ENCODE measurements at places on chromosomes 11 and 22. TPM values are rescaled to one million over a fixed set of nuclear protein-coding genes. Genes with fewer than 3 reads are reported as not detected.

GRCh38 chr11:112508750-112509149 is 248.1 kb upstream of the PLET1 start:
- DNase-seq, result no peak

GRCh38 chr22:28703436-28703835 is 23.8 kb upstream of the TTC28 start:
- DNase-seq, result no peak

GRCh38 chr11:70913715-70914231 is 338.6 kb downstream of the SHANK2 start:
- no peak for DNase-seq

DNA sequence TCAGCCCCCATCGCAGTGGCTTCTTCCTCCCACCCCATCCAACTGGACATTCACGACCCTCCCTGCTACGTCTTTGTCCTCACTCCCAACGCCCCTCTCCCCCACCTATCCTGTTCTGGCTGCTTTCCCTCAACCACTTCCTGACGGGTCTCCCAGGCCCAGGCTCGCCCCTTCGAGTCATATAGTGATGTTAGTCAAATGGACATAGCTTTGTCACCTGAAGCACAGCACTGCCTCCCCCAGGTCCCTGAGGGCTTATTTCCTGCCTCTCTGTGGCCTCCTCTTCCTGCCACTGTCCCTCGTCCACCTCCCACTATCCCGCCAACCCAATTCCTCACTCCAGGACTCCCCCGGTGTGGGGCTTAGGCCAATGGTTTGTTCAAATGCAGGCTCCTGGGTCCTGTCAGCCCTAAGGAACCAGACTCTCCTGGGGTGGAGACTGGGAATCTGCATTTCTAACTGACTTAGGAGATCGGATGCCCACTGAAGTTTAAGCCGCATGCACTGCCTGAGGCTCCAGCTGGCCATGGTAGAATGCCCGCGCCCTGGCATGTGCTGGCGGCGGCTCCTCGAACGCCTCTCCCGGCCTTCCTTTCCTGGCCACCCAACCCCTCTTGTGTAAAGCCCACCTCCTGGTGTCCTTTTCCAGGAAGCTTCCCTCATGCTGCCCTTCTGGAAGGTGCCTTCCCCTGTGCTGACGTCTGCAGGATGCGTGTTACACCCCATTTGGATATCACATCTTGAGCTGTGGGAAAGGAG is 18.3 kb downstream of the SUN2 start:
- DNase-seq, result peak; percentile 20

The ALDH3B1 gene
- 70.7 TPM for total RNA-seq

DNA sequence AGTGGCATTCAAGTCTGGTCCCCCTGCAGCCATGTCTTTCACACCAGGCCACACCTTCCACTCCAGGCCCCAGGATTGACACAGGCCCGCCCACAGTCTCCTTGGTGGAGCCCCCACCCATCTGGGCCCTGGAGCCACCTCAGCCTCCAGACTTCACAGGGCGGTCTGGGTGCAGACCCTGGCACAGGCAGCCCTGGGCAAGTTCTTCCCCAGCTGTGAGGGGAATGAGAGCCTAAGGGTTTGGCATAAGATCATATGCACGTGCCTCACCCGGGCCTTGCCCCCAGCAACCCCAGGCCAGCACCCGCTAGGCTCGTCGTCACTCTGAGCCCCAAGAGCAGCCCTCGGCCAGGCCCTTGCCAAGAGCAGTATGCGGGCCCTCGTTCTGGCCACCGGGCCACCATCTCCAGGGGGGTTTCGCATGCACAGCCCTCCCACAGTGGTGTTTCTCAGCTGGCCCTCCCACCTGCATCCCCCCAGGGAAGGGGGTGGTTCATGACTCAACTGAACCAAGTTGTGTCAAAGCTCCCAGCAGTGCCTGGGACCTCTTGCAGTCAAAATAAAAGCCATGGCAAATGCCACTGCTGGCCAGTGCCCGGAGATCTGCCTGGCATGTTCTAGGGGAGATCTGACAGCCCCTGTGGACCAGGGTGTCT is 70.4 kb upstream of the KCNQ1OT1 start:
- no peak for DNase-seq

- DNase-seq, result peak; percentile 84
Measured at GRCh38 chr11:95912902-95913560, 10.9 kb downstream of the MTMR2 start.

GRCh38 chr11:74412733-74413359 is 14.6 kb upstream of the PGM2L1 start:
- DNase-seq, result no peak

The CCDC89 gene
- 4.4 TPM for total RNA-seq

GRCh38 chr22:25729016-25729995 is 12.7 kb upstream of the MYO18B start:
- DNase-seq, result no peak

- no peak for DNase-seq
Measured at GRCh38 chr11:2839395-2839943, 46.1 kb downstream of the CDKN1C start.

- DNase-seq, result no peak
Measured at GRCh38 chr22:27311698-27312550, 489.6 kb downstream of the MN1 start.

The MS4A8 gene
- total RNA-seq, result not detected

DNA sequence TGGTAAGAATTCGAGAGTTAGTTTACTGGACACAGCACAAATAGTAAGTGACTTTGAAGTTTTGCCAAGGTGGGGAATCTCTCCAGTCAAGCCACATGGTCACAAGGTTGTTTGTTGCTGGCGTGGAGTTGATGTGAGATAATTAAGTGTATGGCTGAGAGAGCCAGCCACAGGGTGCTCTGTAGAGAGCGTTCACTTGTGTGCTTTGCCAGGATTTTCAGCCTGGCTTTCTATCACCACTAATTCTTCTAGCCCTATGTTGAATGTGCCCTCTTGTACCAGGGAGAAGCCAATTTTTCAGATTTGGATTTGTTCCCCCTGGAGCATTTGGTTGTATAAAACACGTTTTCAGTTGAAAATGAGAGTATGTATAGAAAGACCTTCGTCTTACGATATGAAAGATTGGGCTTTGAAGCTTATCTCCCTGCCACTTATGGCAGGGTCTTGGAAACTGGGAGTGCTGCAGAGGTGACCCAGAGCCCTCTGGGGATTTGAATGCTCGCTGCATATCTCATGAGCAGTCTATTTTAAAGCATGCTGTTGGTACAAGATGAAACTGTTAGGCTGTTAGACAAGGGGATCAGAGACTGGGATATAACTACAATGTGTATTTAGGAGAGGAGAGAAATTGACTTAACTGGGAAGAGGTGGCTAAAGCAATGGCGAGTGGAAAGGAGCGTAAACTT is 28.6 kb downstream of the CSRP3 start:
- no peak for DNase-seq

The NLRP14 gene
- total RNA-seq, result not detected

DNA sequence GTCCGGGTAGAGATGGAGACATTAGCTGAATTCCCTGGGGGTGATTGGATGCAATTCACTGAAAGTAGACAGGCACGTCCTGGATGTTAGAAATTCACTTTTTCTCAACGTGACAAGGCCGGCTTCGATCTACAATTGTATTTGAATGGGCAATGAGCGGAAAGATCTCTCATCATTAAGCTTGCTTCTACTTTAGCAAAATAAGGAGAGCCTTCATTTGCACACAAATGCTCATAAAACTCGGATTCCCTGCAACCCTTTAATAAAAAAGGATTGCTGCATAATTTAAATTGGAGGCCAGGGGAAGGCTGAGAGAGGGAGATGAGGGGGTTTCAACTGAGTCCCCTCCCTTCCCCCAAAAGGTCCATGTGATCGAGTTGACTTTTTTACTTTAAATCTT is 10.6 kb upstream of the PAX6 start:
- no peak for DNase-seq

The OR52N4 gene
- total RNA-seq, result not detected

- DNase-seq, result no peak
Measured at GRCh38 chr22:41876675-41877074, 38.2 kb downstream of the SHISA8 start.

DNA sequence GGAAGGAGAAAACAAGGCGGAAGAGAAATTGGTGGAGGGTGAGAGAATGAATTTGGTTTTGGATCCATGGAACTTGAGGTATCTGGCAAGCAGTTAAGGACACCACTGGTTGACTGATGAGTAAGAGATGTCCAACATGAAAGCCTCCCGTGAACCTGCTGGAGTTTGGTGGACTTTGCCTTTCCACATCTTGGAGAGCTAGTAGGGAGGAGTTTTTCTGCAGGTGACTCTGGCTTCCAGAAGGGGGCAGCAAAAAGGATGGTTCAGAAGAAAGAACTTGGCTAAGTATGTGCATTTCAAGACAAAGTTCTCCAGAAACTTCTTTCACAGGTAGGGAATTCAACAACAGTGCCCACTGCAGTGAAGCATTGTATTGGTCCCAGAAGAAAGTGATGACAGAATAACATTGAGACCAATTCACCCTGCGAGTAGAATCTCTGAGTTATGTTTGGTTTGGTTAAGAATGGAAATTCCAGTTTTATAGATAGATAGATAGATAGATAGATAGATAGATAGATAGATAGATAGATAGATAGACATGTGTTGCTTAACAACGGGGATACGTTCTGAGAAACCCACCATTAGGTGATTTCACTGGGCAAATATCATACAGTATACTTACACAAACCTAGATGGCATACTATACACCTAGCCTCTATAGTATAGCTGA is 28.5 kb downstream of the DCDC1 start:
- peak; percentile 59 for DNase-seq

The CHRM1 gene
- total RNA-seq, result not detected

DNA sequence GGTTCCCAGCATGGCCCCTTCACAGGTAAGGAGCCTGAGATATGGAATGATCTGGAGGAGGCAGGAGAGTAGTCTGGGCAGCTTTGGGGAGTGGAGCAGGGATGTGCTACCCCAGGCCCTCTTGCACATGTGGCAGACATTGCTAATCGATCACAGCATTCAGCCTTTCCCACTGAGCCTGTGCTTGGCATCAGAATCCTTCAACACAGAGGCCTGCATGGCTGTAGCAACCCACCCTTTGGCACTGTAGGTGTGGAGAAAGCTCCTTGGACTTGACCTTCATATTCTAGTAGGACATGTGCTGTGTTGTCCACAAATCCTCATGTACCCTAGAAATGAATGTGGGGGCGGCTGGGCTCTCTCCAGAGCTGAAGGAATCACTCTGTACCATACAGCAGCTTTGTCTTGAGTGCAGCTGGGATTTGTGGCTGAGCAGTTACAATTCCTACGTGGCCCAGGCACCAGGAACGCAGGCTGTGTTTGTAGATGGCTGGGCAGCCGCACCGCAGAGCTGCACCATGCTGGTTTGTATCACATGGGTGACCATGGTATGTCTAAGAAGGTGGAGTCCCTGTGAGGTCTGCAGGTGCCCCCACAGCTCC is 21.8 kb upstream of the PPP6R3 start:
- DNase-seq, result no peak

- peak; percentile 91 for DNase-seq
Measured at GRCh38 chr22:30609260-30610185, 2.5 kb downstream of the TCN2 start.

The ADM2 gene
- total RNA-seq, result 11.4 TPM

The HMOX1 gene
- total RNA-seq, result 71.6 TPM

DNA sequence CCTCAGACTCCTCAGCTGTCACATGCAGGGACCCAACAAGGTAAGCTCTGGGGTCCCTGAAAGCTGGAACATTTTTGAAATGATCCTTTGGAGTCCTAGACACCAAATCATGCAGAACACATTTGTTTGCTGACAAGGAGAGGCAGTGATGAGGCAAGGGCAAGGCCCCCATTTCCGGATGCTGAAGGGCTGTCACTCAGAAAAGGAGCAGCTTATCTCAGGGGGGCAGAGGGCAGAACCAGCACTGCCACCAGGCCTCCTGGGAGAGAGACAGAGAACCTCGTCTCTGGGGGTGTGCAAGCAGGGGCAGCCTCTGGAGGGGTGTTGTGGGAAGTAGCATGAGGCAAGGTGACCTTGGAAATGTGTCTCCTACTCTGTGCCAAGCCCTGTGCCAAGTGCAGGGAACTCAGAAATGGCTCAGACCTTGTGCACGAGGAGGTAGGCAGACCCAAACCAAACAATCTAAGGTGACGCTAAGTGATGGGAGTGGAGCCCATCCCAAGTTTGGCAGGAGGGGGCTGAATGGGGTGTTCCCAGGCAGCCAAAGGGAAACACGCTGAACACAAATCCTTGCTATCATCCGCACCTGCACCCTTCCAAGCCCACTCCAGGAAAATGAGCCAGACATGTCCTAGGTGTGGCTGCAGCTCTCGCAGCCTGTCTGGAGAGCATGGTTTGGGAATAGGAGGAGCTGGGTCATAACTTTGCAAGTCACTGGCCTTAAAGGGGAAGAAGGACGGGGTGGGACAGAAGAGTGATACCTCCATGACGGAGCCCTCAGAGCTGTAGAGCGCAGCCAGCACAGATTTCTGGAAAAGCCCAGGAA is 94.2 kb downstream of the PDE2A start:
- no peak for DNase-seq

DNA sequence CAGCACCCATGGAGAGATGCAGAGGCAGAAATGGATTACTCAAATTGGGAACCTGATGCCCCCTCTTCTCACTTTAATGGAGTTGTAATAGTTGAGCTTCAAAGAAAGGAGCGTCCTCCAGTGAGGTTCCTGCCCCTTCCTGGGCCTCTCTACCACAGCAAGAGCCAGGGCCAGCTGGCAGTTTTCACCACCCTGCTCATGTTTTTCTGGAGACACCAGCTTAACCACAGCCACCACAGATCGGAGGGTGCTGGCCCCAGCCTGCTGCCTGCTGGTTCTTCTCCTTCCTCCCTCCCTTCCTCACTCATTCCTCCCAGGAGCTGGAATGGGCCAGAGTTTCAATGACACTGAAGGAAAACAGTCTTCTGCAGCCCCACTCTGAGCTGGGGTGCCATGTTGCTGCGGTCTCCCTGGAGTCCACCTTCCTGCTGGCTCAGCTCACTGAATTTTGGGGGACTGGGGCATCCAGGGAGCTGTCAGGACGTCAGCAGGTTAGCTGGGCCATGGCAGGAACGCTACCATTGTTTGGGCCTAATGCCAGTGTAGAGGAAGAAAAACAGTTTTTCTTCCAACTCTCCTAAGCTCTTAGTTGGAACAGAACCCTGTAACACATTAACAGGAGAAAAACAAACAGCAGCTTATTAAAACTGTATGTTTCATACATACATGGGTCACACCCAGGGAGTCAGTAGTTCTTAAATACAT is 57.7 kb downstream of the TRAF6 start:
- peak; percentile 52 for DNase-seq
